Anterior cingulate cortex (tissue), 58 donors: ENCODE measurements at places on chromosomes 4 and X.

GRCh38 chr4:3469386-3470243 is 6.5 kb downstream of the DOK7 start:
- no peak for DNase-seq

- DNase-seq, result no peak
Observed at GRCh38 chrX:31112226-31112999, 40.6 kb upstream of the FTHL17 start.

- DNase-seq, result no peak
Observed at GRCh38 chrX:3159995-3160720, 118.9 kb downstream of the ARSF start.

GRCh38 chr4:109169170-109169569 is 133.3 kb downstream of the COL25A1 start:
- no peak for DNase-seq

DNA sequence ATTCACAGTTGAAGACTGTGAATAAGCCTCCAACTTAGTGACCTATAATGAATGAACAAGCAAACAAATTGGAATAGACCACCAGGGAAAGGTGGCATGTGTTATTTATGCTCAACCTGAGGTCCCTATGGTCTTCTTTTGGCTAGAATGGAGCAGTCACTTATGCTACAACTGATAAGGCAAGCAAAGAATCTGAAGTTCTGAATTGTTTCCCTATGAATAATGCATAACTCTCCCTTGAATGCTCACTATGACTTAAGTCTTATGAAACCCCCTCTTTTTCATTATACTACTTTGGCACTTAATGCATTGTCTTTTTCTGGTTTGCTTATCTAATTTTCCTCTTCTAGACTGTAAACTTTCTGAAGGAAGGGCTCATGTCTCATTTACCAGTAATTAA is 2.6 kb downstream of the GIMD1 start:
- no peak for DNase-seq

DNA sequence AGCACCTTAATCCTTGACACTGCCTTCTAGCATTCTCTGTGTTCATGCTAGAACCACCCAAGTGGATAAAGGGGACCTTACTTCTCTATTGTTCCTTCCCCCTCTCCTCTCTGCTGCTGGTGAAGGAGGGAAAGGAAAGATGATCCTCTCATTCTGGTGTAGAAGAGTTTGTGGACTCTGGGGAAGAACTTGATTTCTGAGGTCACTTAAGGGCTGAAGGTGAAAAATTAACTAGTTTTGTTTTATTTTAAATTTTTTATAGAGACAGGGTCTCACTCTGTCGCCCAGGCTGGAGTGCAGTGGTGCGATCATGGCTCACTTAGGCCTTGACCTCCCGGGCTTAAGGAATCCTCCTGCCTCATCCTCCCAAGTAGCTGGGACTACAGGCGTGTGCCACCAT is 29.8 kb downstream of the SMS start:
- DNase-seq, result no peak

- DNase-seq, result no peak
Observed at GRCh38 chr4:23337292-23337691, 552.6 kb downstream of the PPARGC1A start.

DNA sequence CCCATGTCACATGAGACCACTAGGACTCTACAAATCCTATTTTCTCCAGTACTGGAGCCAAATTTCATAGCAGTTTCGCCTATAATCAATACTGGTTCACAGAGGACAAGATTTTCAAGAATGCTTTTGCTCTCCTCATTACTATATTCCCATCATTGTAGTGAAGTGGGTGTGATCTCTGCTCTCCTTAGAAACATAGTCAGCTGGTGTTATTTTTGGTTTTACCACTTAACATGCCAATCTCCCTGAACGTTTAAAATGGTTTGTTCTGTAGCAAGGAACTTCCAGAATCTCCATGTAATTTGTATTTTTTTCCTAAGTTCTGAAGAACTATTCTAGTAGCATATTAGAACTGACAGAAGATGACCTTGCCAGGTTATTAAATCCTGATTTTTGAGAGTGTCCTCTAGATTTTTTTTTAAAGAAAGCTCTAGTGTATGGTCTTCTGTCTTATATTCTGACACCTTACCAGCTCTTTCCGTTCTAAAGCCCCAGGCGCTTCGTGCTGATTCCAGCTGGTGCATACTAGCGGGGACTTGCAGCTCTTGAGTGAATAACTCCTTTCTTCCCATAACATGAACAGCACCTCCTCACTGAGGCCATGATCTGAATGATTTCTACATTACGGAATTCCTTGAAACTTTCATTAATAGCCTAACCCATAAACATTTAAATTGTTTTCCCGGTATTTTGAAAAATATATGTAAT is 1372.9 kb downstream of the TECRL start:
- DNase-seq, result no peak

DNA sequence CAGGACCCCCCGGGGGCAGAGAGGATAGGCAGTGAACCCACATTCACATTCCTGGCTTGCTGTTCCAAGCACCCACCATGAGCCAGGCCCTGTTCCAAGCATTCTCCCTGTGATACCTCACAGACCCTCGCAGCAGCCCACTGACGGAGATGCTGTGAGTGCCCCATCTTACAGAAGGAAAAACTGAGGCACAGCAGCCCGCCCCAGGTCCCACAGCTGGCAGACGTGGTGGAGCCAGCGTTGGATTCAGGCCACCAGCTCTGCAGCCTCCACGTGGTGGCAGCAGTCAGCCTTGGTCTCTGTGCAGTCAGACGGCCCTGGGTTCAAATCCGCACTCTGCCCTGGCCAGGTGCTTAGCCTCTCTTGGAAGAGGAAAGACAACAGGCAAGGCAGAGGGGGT is 16.8 kb downstream of the MAN2B2 start:
- DNase-seq, result no peak

GRCh38 chr4:98935633-98936032 is 6.7 kb upstream of the EIF4E start:
- no peak for DNase-seq

DNA sequence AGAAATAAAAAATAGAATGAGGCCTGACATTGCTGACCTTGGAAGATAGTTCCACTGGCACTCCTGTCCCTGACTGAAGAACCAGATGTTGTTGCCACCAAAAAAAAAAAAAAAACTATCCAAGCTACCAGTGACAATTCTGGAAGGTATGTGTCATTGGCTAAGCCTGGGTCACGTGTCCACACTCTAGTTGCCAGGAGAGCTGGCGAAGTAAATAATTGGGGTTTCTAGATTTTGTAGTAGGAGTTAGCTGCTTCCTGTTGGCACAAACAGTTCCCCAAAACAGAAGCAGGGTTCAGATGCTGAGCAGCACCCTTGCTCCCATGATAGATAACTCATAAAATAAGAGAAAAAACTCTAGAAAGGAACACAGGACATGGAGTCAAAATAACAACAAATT is 20.5 kb downstream of the MND1 start:
- no peak for DNase-seq

GRCh38 chr4:160375772-160376452 is 1273.0 kb downstream of the RAPGEF2 start:
- DNase-seq, result no peak

- no peak for DNase-seq
Observed at GRCh38 chr4:11415409-11416070, 13.2 kb downstream of the HS3ST1 start.

GRCh38 chrX:39766855-39767254 is 330.9 kb downstream of the BCOR start:
- DNase-seq, result peak; percentile 24

GRCh38 chrX:53294024-53294648 is 12.8 kb upstream of the IQSEC2 start:
- DNase-seq, result no peak

DNA sequence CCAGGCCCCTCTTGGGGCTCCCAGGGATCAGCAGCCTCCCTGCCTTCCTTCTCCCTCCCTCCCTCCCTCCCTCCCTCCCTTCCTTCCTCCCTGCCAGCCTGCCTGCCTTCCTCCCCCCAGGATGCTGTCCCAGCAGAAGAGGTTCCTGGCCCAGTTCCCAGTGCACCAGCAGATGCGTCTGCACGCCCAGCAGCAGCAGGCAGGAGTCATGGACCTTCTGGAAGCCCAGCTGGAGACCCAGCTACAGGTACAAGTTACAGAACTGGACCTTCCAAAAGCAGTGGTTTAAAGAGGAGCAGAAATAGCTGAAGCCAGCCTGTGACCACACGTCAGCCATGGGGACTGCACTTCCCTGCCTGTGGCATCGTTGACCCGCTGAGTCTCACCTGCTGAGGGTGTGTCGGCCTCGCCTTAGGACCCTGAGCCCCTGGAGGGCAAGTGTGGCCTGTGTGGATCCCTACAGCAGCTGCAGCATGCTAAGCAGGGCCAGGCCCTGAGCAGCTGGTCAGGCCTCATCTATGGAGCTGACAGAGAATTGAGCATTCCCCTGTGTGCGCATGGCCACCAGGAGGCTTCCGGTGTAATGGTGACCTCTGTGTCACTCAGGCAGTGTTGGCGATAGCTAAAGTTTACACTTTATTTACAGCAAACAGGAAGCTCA is 84.7 kb downstream of the CRMP1 start:
- DNase-seq, result no peak

DNA sequence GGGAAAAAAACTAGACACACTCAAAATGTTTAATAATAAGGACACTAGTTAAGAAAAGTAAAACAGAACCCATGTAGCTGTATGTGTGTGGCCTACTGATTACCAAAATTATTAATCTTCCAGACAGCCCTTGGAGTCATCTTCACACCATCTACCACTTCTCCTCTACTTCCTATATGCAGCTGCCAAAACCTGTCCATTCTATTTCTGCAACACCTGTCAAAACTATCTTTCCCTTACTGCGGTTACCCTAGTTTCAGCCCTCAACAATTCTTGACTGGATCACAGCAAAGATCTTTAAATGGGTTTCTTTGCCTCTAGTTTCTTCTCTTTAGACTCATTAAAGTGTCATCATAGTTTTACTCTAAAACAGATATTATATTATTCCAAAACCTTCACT is 72.6 kb downstream of the GPR82 start:
- no peak for DNase-seq

GRCh38 chrX:47566841-47567240 is 5.8 kb downstream of the ARAF start:
- DNase-seq, result no peak

GRCh38 chr4:20883231-20883630 is 183.0 kb downstream of the PACRGL start:
- DNase-seq, result no peak

DNA sequence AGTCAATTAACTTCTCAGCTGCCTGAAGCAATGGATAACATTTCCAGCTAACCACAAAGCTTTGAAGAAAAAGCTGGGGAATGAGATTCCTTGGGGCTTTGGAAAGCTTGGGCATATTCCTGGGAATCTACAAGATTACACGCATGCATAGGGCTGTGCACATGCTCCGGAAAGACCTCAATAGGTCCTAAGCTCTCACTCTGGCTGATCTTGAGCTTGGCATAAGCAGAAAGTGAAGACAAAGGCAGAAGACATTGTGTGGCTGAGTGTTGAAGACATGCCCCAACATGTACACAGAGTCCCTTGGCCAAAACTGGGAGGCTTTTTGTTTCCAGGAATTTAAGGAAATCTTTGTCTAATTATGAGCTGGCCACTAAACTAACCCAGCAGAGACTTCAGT is 31.2 kb downstream of the ATG4A start:
- DNase-seq, result no peak

GRCh38 chr4:107115185-107115847 is 79.2 kb upstream of the DKK2 start:
- no peak for DNase-seq

DNA sequence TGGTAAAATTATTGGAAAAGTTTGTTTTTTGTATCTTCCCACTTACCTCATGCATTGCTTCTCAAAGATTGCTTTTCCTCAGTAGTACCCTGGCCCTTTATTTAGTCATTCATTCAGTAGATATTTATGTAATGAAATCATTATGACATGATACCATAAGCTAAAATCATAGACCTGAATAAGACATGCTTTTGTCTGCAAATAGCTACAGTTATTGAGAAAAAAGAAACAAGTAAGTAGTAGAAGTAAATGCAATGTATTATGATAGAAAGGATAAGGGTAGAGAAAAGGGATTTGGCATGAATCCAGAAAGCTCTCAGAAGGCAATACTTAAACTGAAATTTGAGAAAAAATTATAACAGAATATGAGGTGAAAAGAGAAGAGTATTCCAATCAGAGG is 352.5 kb downstream of the GPM6A start:
- DNase-seq, result no peak

GRCh38 chr4:188198982-188199792 is 59.9 kb downstream of the TRIML1 start:
- DNase-seq, result no peak

DNA sequence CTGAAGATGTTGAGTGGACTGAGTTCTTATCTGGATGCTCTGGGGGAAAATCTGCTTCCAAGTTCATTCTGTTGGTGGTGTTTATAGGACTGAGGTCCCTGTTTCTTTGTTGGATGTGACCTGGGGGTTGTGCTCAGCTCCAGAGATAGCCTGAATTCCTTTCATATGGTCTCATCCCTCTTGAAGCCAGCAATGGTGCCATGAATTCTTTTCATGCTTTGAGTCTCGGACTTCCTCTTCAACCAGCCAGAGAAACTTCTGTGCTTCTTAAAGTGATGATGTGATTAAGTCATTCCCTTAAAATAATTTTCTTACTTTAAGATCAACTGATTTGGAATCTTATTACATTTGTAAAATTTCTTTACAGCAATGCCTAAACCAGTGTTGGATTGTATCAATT is 233.8 kb upstream of the UGT8 start:
- DNase-seq, result no peak

- DNase-seq, result no peak
Observed at GRCh38 chr4:149292425-149293007, 523.1 kb downstream of the IQCM start.

GRCh38 chr4:107220976-107221375 is 184.9 kb upstream of the DKK2 start:
- no peak for DNase-seq

DNA sequence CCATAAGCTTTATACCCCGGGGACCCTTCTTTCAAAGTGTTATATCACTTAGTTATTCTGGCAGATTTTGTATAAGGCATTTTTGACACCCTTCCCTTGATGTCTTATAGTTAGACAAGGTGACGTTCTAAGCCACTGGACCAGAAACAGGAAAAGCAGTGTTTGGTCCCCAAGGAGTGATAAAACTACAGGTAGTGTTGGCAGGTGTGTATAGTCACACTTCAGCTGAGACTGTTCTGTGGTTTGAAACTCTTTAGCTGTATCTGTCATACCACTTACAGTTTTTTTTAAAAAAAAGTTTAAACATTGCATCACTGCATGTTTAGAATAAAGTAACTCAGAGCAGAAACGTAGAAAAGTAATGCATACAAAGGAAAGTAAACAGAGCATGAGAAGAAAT is 48.5 kb downstream of the TLL1 start:
- DNase-seq, result no peak

GRCh38 chr4:27463816-27464215 is 603.2 kb downstream of the STIM2 start:
- no peak for DNase-seq
